NCI-H1092 (cell line): ENCODE measurements at places on chromosomes 2 and 18.

DNA sequence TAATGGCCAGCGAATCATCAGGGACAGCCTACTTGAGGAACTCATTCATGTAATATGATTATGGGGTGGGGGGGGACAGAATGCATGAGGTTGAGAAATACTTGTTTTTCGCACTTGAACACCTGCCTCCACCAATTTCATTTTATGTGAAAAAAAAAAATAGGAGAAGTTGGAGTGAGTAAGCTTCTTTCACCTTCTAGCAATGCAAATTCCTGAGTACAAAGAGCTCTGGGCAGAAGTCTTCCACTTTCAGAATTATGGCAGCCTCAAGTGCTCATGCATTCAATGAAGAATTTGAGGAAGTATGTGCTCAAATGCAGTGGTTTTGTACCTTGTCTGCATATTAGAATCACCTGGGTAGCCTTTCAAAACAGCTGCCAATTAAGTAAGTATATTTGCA is 40.1 kb upstream of the GPD2 start:
- no peak for DNase-seq

GRCh38 chr2:217282531-217282930 is 422.7 kb upstream of the TNP1 start:
- DNase-seq, result no peak

DNA sequence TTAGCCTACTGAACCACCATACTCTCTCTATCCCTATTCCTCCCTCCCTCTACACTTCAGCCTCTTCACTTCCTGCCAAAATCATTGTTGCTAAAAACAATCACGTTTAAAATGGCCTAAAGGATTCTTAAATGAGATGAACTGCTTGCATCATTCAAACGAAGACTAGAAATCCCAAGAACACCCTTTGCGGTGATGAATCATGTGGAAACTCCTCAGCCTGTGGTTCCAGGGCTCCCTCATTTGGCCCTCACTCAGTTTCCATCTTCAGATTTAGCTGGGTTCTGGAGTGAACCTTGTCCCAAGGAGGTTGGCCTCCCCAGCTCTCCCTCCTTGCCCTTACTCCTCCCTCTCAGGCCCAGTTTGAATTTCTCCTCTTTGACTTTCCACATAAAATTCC is 125.6 kb upstream of the CDC42EP3 start:
- DNase-seq, result no peak

DNA sequence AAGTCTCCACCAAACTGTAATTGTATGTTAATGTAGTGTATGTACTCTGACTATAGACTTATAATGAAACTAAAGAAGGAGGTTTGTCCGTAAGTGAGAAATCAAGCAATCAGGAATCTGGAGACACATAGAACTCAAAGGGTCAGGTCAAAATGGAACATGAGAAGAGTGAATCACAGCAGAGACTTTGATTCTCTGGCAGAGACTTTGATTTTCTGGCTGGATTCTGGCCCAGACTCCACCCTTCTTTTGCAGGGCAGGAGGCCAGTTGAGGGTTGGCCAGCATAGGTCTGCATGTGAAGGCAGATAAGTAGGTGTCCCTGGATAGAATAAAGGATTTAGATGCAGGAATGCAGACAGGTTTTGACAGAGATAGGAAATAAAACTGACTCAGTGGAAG is 11.0 kb upstream of the NCKAP5 start:
- no peak for DNase-seq

DNA sequence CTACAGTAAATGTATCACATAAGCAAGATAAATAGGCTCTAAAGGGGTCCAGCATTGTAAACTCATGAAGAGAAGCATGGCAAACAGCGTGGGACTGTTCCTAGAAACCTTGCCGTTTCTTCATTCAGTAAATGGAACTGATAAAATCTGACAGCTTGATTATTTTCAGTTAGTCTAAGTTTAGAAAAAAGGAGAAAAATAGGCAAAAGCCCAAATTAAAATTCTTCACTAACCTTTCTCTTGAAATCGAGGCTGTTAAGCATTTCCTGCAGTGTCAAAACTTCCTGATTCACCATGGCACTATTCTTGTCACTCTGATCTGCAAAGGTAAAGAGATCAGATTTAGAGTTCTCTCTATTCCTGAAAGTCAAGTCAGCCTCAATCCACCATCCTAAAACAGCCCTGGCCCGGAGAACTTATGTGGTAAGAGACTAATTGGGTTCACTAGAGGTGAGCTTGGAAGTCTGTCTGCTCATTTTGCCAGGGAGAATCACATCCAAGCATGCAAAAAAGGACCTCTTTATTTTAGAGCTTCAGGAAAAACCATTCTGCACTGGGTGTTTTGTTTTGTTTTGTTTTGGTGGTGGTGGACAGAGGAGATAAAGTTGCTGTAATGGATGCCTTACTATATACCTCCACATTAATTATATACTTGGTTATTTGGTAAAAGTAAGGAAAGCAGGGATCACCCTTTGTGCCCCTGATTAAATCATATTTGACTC is 52.4 kb upstream of the STAT1 start:
- no peak for DNase-seq

GRCh38 chr2:71561441-71562267 is 108.3 kb downstream of the DYSF start:
- DNase-seq, result no peak

DNA sequence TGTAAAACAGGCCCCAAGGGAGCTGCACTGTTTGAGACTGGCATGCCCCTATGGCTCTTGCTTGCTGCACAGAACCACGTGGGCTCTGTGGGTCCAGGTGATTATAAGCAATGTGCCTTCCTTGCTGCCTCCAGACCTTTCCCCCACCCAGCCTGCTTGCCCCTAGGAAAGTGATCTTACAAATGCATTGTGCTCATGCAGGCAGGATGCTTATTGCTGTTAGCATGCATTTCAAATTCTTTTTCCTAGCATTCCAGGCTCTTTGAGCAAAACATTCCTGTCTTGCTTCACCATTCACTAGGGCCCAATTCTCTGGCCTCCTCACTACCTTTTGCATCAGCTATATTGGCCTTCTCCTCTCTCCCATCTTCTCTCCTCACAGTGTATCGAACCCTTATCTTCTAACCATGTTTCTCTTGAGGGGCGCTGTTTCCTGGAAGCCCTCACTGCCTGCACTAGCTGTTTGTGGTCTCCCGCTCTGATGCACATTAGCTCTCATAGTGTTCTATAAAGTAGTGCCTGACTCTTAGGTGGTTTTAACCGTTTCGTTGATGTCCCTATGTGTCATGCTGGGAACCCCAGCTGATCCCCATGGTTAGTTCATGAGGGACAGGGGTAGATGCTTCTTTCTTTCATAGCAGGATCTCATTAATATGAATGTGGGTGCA is 152.9 kb upstream of the EPAS1 start:
- DNase-seq, result no peak

DNA sequence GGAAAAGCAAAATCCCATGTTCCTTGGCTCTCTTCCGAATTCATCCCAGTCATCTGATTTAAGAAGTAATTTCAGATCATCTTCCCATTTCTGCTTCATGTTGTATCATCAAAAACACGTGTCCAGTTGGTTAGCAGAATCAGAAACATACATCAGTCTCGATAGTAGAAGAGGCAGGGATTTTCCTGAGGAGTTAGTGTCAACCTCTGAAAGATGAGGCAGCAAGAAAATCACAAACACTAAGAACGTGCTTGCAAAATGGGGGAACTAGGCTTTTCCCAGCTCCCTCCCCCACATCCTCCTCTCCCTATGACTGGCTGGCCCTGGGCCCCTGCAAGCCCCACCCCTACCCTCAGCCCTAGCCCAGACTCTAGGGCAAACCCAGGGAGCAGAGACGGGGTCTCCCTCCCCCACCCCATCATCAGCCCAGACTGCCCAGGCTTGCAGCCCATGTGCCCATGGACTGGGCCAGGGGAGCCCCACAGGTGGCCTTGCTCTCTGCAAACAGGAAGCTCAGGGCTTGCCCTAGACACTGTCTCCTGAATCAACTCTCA is 161.0 kb upstream of the ID2 start:
- DNase-seq, result no peak

DNA sequence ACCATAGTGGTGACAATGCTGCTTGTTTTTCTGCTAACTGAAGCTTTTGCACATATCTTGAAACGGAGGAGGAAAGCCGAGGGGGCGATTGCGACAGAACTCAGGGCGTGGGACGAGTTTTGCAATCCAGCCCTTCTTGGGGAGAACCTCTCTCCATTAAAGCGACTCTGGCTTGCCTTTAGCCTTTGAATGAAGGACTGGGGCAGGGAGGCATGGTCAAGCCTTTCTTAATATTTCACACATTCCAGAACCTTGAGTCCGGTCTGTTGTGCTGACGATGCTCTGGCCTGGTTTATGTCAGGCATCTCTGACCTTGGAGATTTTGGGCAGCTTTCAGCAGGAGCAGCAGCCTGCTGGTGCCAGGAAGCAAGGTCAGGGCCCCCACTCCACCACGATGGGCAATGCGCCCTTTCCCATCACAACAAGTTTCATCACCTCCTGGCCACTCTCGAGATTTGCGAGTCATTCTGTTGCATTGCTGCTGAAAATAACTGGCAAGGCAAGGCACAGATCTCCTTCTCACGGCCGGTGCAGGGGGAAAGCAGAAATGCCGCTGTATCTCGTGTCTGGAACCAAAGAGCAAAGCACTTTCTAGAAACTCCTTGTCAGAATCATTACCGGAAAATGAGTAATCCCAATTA is 10.8 kb downstream of the EMILIN2 start:
- no peak for DNase-seq

DNA sequence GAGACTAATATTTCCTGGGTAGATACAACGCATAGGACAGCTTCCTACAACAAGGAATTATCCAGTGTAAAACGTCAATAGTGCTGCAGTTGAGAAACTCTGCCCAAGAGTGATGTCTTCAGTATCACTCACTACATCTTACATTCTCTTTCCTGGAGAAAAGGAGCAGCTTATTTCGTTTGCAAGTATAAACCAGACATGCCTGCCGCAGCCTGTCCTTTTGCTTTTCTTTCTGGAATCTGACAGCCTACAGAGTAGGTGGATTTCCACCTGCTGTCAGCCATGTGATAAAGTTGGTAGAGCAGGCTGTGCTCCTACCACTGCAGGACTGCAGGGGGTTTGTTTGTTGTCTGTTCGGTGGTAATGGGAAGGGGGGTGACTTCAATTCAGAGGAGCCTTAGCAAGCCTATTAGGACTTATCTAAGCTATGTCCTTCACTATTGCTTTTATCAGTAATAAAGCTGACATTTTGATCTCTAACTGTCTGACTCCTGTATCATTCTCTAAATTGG is 439.1 kb downstream of the GRB14 start:
- DNase-seq, result no peak

DNA sequence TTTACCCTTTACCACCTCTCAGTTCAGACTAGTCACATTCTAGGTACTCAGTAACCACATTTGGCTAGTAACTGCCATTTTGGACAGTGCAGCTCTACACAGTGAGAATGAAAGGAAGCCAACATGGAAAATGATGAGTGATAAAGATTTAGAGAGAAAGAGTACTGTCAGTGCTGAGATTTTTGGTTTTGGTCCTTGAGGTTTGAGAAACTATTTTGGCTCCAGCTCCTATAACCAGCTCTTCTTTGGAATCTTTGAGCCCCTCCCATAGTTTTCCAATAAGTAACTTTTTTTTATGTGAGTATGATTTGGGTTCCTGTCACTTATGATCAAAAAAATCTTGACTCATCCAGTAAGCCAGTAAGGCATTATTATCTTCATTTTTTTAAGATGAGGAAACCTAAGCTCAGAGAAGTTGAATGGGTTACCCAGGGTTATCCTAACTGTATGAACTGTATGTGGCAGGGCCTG is 173.0 kb downstream of the BABAM2 start:
- no peak for DNase-seq

DNA sequence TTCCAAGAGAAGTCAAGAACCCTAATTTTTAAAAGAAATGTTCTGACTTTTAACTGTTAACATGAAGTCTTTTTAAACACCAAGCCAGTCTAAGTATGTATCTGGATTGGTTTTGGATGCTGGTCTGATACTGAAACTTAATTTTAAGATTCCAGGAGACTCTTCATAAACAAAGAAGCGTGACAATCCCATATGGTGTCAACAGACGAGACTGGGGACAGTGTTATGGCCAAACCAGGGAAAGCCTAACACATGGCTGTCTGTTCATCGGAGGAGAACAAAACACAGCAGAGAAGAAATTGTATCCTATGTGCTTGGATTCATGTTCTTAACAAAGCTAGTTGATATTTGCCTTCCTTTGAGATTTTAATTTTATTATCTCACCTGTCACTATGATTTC is 80.5 kb upstream of the UPP2 start:
- DNase-seq, result no peak

GRCh38 chr2:178204977-178205376 is 10.7 kb downstream of the OSBPL6 start:
- no peak for DNase-seq

DNA sequence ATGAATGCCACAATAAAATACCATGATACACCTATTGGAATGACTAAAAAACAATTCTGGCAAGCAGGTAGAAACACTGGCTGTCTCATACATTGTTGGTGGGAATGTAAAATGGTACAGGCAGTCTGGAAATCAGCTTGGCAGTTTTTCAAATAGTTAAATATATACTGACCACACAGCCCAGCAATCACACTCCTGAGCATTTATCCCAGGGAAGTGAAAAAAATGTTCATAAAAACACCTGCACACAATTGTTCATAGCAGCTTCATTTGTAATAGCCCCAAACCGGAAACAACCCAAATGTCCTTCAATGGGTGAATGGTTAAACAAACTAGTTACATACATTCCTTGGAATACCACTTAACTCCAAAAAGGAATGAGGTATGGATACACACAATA is 137.2 kb downstream of the TFCP2L1 start:
- DNase-seq, result no peak

GRCh38 chr18:45590036-45590886 is 25.0 kb upstream of the SLC14A2 start:
- DNase-seq, result no peak
